EL (cell line): ENCODE measurements at places on chromosomes 1 and 21.
A peak's percentile ranks its signal among the peaks of the same experiment; 100 is the strongest.

- no peak for DNase-seq
Measured at GRCh38 chr1:45008076-45008475, 3.0 kb downstream of the HECTD3 start.

GRCh38 chr1:201983380-201983805, 945 bp downstream of the RNPEP start:
- DNase-seq = no peak

DNA sequence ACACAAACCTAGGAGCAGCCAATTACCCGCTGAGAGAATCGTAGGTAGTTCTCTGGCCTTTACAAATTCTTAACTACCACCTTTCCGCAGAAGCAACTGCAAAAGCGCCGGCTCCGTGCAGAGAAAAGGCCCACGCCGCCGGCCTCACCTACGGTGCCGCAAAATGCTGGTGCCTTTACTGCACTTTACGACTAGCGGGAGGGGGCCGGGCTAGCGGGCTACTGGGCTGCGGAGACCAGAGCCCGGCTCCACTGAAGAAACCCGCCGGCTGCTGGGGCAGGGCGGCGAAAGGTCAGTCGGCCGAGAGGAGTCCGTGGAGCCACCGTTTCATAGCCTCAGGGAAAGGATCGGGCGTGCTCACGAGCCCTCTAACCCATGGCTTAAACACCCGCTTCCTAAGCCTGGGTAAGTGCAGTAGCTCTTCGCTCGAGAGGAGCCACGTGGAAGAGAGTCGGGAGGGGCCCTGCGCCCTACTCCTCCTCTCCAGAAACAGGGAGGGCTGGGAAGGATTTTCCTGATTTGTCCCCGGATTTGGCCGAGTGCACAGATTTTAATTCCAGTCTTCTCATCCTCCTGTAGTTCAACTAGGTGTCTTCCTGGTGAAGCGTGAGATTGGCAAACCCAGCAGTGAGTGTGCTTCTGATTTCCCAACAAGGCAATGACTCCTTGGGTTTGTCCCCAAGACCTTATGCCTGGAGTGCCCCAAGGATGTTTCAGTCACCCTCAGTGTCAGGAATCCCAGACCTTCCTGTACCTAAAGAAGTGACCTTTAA, at the start of gene DPH5:
TSS of gene DPH5 (minus strand) at position 128 of the 773 bp plus-strand sequence. CDS start 341 bp downstream, outside the sequence.
- DNase-seq = peak; percentile 92

- no peak for DNase-seq
Measured at GRCh38 chr1:227033880-227034279, 93.8 kb downstream of the COQ8A start.

DNA sequence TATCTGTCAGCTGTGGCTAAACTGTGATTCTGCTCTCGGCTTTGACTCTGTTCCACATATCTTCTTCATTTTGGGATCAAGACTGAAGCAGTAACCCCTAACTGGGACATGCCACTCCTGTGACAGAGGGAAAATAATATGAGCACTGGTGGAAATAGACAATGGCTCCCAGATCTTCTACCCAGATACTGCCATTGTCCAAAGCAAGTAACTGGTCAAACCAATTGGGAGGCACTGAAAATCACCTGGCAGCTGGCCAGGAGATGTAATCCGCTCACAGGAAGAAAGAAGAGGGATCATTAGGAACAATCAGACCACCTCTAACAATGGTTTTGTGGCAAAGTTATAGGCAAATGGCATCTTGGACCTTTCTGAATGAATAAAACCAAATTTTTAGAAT, 10.7 kb downstream of the SNX7 start:
- DNase-seq = no peak

- DNase-seq = no peak
Measured at GRCh38 chr1:43383449-43383848, 6.2 kb downstream of the MED8 start.

DNA sequence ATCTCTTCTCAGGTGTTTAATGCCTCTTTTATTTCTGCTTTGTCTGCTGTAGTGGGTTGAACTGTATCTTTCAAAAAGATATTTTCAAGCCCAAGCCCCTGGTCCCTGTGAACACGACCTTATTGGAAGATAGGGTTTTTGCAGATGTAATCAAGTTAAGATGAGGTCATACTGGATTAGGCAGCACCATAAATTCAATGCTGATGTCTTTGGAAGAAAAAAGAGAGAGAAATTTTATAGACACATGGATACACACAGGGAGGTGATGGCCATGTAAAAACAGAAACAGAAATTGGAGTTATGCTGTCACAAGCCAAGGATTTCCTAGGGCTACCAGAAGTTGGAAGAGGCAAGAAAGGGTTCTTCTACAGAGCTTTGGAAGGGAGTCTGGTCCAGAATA, 301.4 kb downstream of the KCTD3 start:
- DNase-seq = no peak

- DNase-seq = peak; percentile 17
Measured at GRCh38 chr1:35605071-35605866, 32.2 kb downstream of the TFAP2E start.

DNA sequence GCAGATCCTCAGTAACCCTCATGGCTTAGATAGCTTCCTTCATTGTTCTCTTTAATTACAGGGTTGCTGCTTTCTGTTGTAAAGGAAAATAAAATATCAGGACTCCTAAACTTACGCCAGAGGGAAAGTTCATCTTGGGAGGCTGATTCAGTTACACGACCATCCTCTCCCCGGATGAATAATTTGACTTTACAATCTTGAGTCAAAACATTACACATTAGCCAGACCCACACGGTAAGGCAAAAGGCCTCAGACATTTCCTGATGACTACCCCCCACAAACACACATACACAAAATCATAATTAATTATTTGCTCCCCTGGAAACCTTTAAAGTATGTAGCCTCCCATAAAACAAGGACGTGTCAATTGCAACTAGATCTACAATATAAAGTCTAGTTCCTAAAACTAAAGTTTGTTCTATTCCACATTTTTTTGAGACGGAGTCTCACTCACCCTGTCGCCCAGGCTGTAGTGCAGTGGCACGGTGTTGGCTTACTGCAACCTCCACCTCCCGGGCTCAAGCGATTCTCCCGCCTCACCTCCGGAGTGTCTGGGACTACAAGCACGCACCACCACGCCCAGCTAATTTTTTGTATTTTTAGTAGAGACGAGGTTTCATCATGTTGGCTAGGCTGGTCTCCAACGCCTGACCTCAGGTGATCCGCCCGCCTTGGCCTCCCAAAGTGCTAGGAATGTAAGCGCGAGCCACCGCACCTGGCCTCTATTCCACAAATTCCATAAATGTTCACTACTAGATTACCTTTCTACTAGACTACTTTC, 830 bp upstream of the PRDX1 start:
- peak; percentile 52 for DNase-seq

DNA sequence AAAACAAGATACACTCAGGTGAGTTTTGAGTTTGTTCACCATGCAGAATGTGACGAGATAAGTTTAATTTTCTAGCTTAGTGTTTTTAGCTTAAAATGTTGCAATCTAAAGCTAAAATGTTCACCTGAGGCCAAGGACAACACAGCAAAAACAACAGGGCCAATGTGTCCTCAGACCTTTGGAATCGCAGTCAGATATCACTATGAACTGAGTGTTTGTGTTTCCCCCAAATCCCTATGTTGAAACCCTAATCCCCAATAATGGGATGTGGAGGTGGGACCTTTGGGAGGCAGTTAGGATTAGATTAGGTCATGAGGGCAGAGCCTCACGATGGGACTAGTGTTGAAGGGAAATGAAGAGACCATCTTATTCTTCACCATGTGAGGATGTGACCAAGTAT, 144.4 kb downstream of the GABPA start:
- DNase-seq = no peak

DNA sequence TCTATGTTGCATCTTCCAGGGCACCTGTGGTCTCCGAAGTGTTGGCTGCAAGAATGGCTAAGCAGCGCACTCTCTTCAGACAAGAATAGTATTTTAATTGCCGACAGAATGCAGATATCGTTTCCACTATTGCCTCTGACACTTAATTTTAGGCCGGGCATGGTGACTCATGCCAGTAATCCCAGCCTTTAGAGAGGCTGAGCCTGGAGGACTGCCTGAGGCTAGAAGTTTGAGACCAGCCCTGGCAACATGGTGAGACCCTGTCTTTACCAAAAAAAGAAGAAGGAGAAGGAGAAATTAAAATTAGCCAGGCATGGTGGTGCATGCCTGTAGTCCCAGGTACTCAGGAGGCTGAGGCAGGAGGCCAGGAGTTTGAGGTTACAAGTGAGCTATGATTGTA, 306.9 kb downstream of the KIF26B start:
- no peak for DNase-seq
